ENCODE measurements at places on chromosomes 4 and X.
A peak's percentile ranks its signal among the peaks of the same experiment; 100 is the strongest.

DNA sequence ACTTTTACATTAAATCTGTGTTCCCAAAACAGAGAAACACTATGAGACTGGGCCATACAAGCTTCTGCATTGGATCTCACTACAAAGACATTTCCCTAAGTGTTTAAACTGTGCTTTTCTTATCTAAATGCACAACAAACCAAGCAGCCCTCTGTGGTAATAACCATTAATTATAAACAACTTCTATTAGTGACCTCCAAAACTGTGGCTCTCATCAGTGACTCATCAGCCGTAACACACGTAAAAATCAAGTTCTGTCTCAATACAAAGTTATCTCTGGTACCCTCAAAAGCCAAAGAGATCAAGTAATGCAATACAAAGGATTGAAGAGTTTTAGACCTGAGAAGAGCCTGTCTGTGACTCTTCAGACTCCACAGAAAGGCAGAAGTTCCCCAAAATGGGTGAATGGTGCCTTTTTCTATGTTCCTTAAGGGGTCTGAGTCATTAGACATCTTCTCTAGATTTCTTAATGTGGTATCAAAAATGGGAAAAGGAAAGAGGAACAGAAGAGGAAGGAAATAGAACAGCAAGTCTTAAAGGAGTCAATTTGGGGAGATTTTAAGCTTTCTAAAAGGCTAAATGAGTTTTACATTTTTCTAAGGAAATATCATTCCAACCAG is 189.8 kb upstream of the PPP1R2C start:
- no peak for DNase-seq

GRCh38 chr4:8393593-8394038 is 46.9 kb downstream of the ACOX3 start:
- DNase-seq: peak; percentile 98

DNA sequence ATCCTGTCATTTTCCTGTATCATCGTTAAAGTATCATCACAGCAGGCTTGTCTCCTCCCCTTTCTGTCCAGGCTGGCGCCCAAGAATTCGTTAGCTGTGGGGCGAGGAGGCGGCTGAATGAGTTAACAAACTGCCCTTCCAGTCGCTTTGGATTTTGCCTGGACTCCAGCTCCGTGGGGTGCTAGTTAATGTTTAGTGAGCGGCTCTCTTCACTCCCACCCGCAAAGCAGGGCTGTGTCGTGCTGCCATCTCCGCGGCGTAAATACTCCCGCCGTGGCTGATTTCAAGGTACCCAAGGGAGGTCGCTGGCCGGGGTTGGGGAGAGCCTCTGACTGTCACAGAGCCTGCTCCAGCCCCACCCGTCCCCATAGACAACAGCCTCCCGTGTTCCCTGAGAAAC is 44.9 kb upstream of the SPRY1 start:
- no peak for DNase-seq

- no peak for DNase-seq
Observed at GRCh38 chrX:109632906-109633504, 8.0 kb upstream of the KCNE5 start.

GRCh38 chrX:112631892-112632291 is 47.8 kb downstream of the LHFPL1 start:
- no peak for DNase-seq

- DNase-seq: no peak
Observed at GRCh38 chr4:181798536-181798935, 444.7 kb upstream of the TENM3 start.

DNA sequence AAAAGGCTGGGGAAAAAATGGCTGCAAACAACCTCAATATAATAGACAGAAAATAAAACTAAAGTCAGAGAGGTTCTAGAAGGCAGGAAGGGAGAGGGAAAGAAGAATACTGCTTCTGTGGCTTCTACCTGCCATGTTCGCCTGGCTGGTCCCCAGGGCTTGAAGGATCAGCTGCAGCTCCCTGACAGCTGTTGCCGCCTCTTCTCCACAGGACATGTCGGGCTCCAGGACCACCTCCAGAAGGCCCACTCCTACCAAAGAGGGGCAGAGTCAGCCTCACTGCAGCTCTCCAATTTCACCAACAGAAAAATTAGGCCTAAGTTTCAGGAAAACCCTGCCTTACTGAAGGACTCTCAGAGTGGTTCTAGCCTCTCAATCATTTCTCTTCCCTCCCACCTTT is 44.9 kb downstream of the GATB start:
- DNase-seq: no peak

DNA sequence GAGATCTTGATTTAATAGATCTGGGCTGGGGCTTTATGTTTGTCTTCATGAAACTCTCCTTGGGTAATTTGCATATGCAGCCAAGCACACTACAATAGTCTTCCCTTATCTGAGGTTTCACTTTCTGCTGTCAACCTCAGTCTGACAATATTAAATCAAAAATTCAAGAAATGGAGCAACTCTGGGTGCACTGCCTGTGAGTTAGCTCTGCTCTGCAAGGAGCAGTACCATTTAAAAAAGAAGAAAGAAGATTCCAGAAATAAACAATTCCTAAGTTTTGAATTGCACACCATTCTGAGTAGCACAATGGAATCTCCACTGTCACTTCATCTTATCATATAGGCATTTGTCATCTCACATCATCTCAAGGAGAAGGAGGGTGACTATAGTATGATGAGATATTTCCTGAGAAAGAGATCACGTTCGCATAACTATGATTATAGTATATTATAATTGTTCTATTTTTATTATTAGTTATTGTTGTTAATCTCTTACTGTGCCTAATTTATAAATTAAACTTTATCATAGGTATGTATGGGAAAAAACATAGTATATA is 9.4 kb downstream of the FNIP2 start:
- no peak for DNase-seq

Measured in GM04504 (cell line).